ENCODE measurements at places on chromosomes 6 and 20.

DNA sequence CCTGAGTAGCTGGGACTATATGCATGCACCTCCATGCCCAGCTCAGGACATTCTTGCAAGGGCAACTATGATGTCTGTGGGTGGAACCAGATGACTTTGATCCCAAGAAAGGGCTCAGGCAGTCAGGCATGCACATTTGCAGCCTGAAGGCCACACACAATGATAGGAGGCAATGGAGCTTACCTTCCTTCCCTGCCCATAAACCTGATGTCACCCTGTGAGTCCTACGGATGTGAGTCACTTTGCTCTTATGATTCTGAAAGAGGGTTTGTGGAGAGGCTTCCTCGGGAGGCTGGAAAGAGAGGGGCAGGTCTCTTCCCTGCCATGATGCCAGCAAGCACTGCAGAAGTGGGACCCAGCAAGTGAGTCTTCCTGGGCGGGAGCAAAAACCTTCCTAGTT is 202.4 kb downstream of the LY86 start:
- no peak for DNase-seq

- DNase-seq, result no peak
Observed at GRCh38 chr6:110813338-110814101, 1.7 kb downstream of the CDK19 start.

- DNase-seq, result no peak
Observed at GRCh38 chr6:135094403-135094821, 39.8 kb upstream of the HBS1L start.

DNA sequence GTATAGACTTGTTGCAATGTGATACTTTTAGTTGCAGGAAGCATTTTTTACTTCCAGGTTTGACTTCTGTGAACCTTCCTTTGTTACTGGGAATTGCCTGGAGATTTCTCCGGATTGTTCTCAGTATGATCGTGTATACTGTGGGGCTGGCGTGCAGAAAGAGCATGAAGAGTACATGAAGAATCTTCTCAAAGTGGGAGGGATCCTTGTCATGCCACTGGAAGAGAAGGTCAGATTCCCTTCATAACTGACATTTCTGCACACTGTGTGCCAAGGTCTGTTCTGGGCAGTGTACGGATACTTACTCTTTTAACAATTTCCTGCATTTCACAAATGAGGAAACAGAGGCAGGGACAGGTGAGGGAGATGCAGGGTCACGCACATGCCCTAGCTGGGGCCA is 9.7 kb downstream of the PCMTD2 start:
- no peak for DNase-seq

- no peak for DNase-seq
Observed at GRCh38 chr6:23559587-23560343, 566.2 kb upstream of the NRSN1 start.

DNA sequence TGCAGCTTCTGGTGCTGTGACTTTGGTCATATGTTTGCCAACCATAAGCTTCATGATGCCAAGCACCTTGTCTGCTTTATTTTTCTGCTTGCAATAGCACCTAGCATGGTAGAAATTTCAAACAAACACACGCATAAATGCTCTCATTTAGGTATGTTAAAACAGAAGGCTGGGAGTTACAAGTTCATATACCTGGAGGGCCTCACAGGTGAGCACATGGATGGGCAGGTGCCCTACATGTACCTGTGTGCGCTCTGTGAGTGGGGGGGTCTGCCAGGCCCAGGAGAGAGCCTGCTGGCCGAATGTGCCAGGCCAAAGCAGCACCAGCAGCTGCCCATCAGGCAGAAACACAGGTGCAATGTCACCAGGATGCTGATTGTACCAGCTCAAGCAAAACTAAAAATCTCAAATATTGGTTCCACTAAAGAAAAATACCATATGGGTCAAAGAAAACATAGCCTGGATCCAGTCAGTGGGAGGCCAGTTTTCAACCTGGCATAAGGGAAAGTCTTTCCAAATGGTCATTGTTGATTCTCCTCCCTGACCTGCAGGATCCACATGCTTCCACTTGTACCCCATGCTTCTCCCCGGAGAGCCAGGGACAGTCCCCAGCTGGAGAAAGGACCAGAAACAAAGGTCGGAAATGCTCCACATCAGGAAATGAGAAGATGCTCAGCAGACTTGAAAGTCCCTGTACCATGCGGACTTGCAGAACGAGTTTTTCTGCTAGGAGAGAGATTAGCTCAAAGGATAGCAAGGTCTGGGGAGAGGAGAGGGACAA is 7.2 kb upstream of the PFDN4 start:
- no peak for DNase-seq

GRCh38 chr20:3987296-3987695 is 28.1 kb downstream of the RNF24 start:
- no peak for DNase-seq

Measured in thoracic aorta (tissue), 2 donors.